ENCODE measurements at places on chromosomes 7 and 10.

DNA sequence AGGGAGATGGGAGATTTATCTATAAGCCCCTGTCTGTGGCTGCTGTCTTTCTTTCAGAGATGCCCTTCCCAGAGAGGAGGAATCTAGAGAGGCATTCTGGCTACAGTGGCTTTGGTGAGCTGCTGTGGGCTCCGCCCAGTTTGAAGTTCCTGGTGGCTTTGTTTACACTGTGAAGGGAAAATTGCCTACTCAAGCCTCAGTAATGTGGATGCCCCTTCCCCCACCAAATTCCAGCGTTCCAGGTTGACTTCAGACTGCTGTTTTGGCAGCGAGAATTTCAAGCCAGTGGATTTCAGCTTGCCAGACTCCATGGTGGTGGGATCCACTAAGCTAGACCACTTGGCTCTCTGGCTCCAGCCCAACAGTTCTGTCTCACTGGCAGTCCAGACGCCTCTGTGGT, 951.6 kb downstream of the CCSER2 start:
- no peak for DNase-seq

DNA sequence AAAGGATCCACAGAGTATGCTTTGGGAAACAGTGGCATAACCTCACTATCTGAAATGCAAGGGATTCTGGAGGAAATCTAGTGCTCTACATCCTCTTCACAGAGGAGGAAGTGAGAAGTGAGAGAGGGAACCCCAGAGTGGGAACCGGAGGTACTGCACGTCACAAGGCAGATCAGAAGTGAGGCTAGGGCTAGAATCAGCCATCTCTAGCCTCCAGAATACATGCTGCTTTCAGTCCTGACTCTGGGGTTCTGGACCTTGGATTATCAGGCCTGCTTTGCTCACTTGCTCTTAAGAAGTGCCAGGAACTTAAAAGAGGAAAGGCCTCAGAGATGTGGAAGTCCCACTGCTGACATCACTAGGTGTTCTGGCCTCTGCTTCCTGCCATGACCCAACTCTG, 25.7 kb downstream of the ZNF503 start:
- no peak for DNase-seq

DNA sequence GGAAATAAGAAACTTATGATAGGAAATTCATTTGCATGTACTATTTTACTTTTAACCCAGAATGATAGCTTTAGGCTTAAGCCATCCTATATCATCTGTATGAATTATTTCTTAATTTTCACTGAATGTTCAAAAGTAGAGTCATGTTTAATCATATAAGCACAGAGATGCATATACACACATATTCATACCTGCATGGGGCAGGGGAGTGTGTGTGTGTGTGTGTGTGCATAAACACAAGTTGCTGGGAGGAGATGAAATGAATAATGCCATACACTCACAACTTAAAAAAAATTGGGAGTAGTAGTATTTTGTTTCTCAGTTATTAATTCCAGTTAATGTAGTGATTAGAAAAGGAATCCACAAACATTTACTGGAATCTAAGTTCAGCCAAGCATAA, 83.1 kb upstream of the IKZF1 start:
- DNase-seq = no peak

DNA sequence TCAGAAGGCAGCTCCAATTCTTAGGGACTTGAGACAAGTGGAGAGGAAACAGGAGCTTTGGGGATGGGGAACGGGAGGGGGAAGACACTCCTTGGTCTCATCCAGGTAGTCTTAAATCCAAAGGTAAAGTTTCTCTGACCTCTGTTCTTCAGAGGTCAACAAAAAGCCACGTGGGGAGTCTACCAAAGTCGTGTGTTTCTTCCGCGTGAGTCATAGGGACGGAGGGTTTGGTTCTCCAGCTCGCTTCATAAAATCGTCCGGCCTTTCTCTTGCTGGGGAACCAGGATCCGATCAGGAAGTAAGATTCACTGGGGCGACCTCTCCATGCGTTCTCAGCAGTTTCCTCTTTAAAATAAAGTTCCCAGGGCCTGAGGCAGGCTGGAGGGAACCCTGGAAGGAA, 275.7 kb downstream of the TCERG1L start:
- no peak for DNase-seq

- no peak for DNase-seq
Observed at GRCh38 chr10:45180946-45181875, 134.2 kb downstream of the OR13A1 start.

- no peak for DNase-seq
Observed at GRCh38 chr10:62199584-62199983, 69.1 kb downstream of the RTKN2 start.

GRCh38 chr10:95235676-95236067, 41.6 kb downstream of the ACSM6 start:
- no peak for DNase-seq

DNA sequence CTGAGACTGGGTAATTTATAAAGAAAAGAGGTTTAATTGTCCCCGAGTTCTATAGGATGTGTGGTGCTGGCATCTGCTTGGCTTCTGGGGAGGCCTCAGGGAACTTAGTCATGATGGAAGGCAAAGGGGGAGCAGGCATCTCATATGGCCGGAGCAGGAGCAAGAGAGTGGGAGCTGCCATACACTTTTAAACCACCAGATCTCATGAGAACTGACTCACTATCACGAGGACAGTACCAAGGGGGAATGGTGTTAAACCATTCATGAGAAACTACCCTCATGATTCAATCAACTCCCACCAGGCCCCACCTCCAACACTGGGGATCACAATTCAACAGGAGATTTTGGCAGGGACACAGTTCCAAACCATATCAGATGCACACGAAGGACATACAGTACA, 199.9 kb upstream of the DPP6 start:
- DNase-seq = no peak

DNA sequence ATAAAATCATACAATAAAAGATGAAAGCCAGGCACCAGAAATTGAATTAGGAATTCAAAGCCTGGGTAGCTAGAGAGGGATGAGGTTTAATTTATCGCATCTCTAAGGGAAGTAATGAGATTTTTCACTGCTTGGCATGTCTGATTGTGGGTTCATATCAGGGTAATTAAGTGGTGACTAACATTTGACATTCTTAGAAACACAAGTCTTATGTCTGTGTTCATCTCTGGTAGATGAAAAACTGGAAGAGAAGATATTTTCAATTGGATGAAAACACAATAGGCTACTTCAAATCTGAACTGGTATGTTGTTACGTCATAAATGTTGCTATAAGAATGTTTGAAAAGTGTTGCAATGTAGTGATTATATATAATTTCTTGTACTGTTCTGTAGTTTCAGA, 36.8 kb upstream of the ARMS2 start:
- DNase-seq = no peak

DNA sequence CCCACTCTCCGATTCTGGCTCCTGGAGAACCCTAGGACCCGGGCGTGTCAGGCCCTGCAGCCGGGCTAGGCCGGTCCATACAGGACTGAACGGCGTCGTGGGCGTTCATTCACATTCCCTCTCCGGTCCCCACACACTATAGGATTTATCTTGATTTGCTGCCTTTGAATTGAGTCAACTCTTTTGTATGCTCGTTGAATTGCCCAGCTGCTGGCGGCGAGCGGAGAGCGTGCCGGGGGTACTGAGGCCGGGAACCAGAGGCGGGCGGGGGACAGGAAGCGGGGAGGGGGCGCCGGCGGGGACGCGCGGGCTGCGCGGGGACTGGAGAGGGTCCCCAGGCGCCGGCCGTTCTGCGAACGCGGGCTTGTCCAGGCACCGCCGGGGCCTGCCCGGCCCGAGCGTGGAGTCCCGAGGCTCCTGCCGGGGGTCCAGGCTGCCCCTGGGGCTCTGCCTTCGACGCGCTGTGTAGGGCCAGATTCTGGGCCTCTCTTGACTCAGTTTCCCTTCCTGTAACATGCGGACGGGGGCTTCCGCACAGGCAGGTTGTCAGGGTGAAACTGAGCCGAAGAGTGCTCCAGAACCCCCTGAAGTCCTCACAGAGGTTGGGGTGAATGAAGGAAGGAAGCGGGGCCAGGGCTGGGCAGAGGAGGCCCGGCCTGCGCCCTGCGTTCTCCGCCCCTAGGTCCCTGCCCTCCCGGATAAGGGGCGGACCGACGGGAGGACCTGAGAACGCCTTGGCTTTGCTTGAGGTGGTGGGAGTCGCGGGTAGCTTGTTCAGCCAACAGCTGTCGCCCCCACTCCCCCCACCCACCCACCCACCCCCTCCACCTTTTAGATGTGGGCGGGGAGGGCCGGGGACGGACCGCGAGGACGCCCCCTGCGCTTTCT, 769 bp upstream of the ELFN1 start:
- peak; percentile 52 for DNase-seq

DNA sequence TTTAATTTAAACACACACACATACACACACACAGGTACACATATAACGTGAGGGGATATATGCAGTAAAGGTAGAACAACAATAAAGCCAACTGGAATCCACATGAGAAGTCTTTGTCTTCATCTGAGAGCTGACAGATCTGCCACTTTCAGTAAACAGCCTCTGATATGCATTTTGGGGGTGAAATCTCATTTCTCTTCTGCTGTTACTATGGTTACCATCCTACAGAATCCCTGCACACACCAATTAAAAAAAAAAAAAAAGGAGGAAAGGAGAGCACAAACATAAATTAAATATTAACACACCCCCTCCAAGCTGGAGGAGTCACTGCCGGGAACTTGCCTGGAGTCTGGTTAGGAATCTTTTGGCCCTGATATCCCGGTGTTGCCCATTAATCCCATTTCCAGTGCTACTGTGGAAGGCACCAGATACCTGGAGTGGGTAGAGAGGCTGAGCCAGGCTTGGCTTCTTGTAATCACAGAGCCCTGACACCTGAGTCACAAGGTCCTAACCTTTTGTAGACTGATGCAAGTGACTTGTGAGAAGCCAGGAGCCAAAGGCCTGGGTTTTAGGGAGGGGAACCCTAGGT, 169.1 kb downstream of the LHFPL3 start:
- no peak for DNase-seq

DNA sequence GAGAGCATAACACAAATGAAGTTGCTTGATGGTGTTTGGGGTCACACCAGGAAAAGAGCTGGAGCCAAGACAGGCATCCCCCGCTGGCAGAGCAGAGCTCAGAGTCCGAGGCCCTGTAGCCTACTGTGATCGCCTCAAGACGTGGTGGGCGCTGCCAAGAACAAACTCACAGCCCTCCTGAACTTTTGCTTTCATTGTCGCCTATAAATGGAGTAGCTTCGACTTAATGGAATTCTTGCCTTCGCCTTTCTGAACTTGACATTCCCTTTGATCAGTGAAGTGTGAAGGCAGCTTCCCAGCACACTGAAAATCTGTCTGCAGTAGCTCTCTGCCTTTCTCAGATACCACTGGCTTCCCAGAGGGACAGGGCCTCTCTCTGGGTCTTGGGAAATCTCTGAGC, 21.3 kb downstream of the CPXM2 start:
- no peak for DNase-seq

DNA sequence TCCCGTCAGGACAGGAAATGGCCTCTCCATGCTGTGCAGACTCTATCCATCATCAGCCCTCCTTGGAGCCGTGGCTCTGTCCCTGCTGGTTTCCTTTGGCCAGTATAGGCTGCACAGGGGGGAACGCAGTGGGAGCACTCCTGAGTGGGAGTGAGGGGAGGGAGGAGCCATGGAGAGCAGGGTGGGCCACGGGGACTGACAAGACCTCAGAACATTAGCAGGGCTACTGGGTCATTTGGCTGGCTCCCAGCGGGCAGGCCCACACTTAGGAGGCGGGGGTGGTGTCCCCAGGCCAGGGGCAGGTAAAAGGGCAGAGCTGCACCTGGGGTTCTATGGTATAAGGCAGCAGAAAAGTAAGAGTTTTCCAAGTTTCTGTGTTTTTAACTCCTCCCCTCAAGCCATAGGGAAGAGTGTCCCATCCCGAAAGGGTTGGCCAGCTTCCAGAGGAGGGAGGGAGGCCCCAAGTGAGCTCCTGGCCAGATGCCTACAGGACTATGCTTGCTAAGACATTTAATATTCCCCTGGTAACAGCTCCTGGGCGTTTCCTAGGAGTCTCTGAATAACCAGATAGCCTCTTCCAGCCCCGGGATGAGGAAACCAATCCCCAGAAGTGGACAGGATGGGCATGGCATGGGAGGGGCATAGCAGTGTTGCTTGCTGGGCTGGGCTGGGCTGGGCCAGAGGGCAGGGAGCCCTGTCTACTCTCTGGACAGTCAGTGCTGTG, 5.5 kb upstream of the OPN4 start:
- peak; percentile 70 for DNase-seq

GRCh38 chr7:17849504-17849903, 90.8 kb downstream of the SNX13 start:
- no peak for DNase-seq

- DNase-seq = no peak
Observed at GRCh38 chr7:115332691-115333090, 410.8 kb downstream of the MDFIC start.

GRCh38 chr10:100020886-100021253, 11.1 kb upstream of the DNMBP start:
- DNase-seq = no peak

DNA sequence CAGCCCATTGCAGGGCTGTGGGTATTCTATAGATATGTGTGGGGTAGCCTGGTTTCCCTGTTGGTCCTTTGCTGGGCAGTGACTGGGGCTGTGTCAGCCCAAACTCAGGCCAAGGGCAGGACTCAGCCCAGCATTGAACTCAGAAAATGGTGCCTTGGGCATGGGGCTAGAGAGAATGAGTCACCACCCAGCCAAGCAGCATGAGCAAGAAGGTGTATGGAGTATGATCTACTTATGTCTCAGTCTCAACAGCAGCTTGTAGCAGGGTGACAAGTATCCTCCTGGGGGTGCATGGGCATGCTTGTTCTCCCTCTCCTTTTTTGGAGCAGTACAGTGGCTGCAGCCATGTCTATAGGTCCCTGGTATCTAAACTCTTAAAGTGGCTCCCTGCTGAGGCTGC, 32.0 kb downstream of the STK31 start:
- DNase-seq = no peak

- DNase-seq = no peak
Observed at GRCh38 chr7:91357379-91357778, 93.1 kb downstream of the FZD1 start.

- no peak for DNase-seq
Observed at GRCh38 chr10:12709000-12709401, 292.5 kb downstream of the CCDC3 start.

GRCh38 chr7:27156508-27156898, at the start of gene HOXA7:
TSS of gene HOXA7 (minus strand) at chr7:27156675. CDS start at chr7:27156545, 130 bp downstream.
- DNase-seq = peak; percentile 94

DNA sequence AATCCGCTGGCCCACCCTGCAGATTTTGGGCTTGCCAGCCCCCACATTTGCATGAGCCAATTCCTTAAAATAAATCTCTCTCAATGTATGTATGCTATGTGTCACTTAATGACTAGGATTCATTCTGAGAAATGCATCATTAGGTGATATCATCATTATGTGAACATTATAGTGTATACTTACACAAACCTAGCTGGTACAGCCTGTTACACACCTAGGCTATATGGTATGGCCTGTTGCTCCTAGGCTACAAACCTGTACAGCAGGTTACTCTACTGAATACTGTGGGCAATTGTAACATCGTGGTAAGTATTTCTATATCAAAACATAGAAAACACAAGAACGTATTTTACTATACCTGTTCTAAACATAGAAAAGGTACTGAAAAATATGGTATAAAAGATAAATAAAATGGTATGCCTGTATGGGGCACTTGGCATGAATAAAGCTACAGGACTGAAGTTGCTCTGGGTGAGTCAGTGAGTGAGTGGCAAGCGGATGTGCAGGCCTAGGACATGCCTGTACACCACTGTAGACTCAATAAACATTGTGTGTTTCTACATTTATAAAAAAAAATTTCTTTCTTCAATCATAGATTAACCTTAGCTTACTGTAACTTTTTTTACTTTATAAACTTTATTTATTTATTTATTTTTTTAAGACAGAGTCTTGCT, 135.9 kb downstream of the ABCA13 start:
- DNase-seq = no peak

- no peak for DNase-seq
Observed at GRCh38 chr7:138398857-138399256, 61.2 kb upstream of the TRIM24 start.

- DNase-seq = no peak
Observed at GRCh38 chr7:50766106-50766848, 16.4 kb downstream of the GRB10 start.
